ENCODE measurements at places on chromosomes 2 and 18. TPM values are rescaled to one million over a fixed set of nuclear protein-coding genes. Genes with fewer than 3 reads are reported as not detected.

The CYTIP gene
- polyA plus RNA-seq = 76.5 TPM

- DNase-seq = no peak
Observed at GRCh38 chr2:45342-46130, 769 bp downstream of the FAM110C start.

The CERKL gene
- polyA plus RNA-seq = 11.8 TPM

DNA sequence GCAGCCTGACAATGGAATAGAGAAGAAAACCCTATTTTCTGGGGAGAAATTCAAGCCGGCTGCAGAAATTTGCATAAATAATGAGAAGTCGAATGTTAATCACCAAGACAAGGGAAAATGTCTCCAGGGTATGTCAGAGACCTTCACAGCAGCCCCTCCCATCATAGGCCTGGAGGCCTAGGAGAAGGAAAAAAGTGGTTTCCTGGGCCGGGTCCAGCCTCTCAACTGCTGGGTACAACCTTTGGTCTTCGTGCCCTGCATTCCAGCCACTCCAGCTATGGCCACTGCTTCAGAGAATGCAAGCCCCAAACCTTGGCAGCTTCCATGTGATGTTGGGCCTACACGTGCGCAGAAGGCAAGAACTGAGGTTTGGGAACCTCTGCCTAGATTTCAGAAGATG, 6.0 kb upstream of the SCRN3 start:
- no peak for DNase-seq

DNA sequence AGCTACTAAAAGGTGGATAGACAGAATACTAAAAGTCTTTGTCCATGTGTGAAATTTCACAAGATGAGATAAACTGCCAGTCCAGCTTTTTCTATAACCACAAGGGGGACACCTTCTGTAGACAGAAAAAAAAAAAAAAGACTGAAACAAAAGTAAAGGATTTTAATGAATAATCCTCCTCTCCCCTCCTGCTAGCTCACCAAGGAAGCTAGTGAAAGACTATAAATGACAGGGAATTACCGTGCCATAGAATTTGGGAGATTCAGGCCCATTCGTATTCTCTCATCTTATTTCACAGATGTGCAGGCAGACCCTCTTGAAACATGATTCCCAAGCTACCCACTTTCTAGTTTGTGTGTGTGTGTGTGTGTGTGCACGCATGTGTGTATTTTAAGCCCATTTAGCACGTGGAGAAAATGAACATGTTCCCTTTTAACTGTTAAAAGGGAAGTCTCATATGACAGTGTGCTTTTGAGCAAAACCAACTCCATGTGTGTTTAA, 36.3 kb upstream of the SLC8A1 start:
- DNase-seq = no peak

DNA sequence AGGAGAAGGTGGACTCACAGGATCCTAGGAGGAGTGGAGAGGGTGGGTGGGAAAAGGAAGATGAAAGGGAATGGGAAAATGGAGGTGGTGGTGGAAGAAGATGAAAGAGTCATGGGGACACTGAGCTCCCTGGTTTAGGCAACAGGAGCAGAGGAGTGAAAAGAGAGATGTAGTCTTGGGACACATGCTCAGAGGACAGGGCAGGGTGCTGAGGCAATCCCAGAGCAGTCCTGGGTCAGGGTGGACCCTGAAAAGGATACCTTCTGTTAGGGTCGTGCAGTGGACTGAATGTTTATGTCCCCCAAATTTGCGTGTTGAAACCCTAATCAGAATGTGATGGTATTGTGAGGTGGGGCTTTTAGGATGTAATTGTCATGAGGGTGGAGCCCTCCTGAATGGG, 37.9 kb downstream of the SUCLG1 start:
- no peak for DNase-seq

The TXNDC2 gene
- polyA plus RNA-seq = not detected

DNA sequence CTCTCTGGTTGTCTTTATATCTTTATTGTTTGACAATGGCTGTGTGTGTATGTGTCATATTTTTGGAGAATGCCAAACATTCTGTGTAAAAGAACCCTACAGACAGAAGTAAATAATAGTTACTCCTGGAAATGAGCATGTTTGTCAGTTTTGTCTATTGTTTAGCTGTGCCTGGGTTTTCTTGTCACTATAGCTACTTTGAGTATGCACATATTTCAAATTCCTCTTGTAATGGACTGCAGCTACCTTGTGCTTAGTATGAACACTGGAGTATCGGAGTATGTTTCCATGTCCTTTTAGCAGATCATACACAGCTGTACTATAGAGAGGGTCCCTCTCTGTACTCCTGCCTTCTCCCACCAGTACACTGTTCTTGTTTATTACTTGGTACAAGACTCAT, 58.0 kb upstream of the DOCK10 start:
- no peak for DNase-seq

The CDH2 gene
- polyA plus RNA-seq = 0.22 TPM

- DNase-seq = no peak
Observed at GRCh38 chr2:177716484-177716883, 323.9 kb downstream of the AGPS start.

DNA sequence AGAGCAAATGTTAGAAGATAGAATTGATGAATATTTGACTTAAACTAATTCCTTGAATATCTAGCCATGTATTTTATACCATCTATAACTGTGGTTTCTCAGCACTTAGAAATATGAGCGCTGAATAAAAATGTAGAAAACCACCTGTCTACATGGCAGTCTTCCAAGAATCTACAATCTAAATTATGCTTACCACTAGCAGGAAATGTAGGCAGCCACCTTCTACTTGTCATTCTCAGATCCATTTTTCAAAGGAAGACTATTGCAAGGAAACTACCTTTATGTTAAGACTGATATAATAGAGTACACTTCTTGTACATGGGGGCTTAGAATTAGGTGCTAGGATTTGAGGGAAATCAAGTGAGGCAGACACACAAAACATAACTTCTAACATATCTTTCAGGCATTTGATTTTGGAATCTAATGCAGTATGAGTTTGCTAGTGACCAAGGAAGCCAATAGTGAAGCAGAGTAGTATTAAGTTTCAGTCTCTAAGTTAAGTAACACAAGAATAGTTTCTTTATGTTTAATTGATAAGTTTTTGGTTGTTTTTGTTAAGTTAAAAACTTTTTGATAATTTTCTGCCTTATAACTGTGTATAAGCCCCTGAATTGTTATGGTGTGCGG, 175.9 kb upstream of the ITGA4 start:
- no peak for DNase-seq

DNA sequence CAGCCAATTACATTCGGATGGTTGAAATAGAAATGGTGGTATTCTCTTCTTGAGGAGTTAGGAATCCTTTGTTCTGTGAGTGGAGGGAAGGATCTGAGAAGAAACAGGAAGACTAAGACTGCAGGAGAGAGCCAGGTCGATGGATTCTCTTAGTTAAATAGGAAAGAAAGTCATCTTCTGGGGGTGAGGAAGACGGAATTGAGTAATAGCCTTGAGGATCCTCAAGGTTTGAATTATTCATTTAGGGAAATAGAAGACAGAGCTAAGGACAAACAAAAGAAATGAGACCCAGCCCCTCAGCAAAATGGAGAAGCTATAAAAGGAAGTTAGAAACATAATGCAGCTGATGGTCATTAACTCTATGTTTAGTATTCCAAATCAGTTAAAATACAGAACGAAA, 1.8 kb downstream of the LAPTM4A start:
- no peak for DNase-seq

DNA sequence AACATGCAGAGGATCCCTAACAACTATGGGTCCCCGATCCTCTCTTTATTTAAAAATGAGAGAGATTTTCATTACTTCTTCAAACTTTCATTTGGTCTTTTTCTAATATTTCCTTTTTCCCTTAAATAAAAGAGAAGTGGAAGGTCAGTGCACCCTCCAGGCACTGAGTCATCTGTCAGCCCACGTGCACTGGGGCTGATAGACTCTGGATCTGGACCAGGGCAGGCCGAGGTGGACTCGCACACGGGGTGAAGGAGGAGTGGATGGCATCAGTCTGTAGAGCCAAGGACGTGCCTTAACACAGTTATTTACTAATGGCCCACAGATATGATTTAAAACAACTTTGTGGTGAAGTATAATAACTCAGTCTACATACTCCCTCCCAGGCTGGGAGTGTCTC, 214.4 kb upstream of the TMEM200C start:
- no peak for DNase-seq

The STPG4 gene
- not detected for polyA plus RNA-seq

- no peak for DNase-seq
Observed at GRCh38 chr18:67540559-67540958, 24.0 kb upstream of the DSEL start.

- no peak for DNase-seq
Observed at GRCh38 chr2:239818086-239818485, 207.1 kb downstream of the NDUFA10 start.

The GTF2A1L gene
- polyA plus RNA-seq = not detected

DNA sequence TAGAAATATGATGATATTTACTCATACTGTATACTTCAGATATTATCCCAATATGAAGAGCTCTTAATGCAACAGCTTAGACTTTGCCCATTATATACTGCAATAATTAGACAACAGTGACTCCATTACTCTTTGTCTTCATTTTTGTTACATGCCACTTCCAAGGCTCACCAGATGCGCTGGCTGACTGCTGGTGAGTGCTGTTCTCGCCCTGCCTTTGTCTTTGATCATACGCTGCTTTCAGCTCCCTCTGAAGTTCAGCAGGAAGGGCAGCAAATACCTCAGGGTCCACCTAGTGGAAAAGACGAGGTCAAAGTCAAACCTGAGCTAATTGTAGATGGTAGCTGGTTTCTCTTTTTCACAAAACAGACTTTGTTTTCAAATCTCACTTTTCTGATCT, 66.3 kb downstream of the EIF5B start:
- DNase-seq = no peak

GRCh38 chr2:21270708-21271122, 146.9 kb downstream of the TDRD15 start:
- DNase-seq = no peak

GRCh38 chr2:34547900-34548299, 948.8 kb upstream of the FAM98A start:
- DNase-seq = no peak

DNA sequence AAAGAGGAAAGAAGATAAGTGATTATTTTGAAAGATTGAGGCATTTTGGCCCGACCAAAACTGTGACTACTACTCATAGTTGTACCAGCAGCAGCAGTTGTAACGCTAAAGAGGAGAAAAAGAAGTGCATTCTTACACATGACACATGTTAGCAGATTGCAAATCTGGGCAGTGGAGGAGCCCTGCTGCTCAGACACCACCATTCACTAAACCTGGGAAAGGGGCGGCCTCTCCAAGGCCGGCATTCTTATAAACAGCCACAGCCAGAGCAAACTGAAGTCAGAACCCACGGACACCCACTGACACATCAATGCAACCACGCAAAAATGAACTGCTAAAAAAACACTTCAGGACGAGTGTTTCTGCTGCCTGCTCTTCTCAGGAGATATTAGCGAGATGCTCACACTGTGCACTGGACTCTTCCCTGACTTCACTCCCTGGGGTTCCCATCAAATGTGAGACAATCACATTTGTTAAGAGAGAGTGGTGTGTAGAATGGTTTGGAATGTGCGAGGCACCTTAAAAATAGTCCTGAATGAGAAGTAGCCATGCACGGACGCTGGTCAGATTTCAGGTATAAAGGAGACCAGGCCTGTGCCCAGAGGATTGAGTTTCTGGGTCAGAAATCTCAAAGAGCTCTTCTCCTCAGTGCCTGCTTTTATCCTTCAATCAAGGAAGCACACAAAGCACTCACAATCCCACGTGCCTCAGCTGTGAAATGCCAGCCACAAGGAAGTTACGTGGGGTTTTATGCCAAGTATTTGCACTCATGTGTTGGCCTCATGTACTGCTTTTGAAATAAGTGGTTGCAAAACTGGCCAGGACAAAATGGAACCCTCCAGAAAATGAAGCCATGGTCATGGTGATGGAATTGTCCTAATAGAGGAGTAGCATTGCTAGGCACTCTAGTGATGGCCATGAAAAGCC, 83.4 kb downstream of the MTCL1 start:
- DNase-seq = no peak

GRCh38 chr2:64594226-64594989, 59.3 kb downstream of the SERTAD2 start:
- no peak for DNase-seq

The RNF152 gene
- not detected for polyA plus RNA-seq

DNA sequence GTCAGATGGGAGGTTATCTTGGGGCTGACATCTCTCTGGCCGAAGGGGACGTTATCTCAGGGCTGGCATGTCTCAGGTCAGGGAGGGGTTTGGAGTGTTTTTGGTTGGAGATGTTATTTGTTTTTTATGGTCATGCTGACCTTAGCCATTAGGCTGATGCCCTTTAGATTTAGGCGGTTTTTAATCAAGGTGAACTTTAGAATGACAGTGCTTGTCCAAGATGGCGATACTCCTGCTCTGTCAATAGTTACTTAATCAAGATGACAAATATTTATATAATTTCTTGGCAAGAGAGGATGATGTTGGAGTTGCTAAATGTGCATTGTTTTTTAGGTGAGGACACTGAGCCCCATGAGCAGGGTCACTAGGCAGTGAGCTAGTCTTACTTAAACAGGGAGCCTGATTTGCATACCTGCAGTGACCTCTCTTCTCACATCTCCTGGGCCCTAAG, 34.5 kb downstream of the MERTK start:
- no peak for DNase-seq

The STAMBP gene
- 82.2 TPM for polyA plus RNA-seq

DNA sequence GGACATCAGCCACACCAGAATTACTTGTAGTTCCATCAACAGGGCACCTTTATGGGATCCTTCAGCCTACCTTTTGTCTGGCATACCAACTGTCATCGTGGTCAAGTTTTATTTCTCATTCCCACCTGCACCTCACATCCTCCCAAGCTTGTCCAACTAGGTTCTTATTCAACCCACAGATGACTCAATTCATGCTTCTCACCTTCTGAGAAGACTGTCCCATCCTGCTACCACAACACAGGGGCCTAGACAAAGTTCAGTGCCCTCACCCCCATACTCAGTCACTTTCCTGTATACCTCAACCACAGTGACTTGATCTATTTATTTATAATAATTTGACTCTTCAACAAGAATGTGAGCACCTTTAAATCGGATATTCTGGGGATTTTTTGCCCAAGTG, 114.4 kb upstream of the ACVR1C start:
- DNase-seq = peak; percentile 41

The NPAS2 gene
- polyA plus RNA-seq = not detected

The RAB31 gene
- 21.3 TPM for polyA plus RNA-seq

The HSPE1 gene
- 1,077 TPM for polyA plus RNA-seq

GRCh38 chr2:106192752-106193689, 1.1 kb downstream of the UXS1 start:
- peak; percentile 47 for DNase-seq

- DNase-seq = peak; percentile 49
Observed at GRCh38 chr2:160266037-160266551, 66.0 kb upstream of the ITGB6 start.

DNA sequence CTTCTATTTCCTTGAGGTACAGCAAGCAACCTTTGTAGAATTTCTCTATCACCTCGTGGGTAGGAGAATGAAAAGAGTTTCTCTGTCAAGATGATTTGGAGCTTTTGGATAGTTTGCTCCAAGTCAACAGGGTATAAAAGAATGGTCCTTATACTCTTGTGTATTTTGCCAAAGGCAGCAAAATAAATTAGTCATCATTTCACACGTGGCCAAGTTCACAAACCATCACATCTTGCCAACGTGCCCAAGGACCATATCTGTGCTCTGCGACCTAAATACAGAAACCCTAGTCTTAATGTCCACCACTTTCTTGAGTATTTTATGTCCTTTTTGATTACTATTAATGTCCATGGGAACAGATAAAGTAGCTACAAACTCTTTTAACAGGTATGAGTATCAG, 262.9 kb downstream of the AFF3 start:
- no peak for DNase-seq

- no peak for DNase-seq
Observed at GRCh38 chr2:54259413-54260240, 3.6 kb upstream of the TSPYL6 start.

- peak; percentile 95 for DNase-seq
Observed at GRCh38 chr2:62306751-62307468, 111.0 kb downstream of the B3GNT2 start.

The LRRTM4 gene
- polyA plus RNA-seq = not detected

The GALNT13 gene
- polyA plus RNA-seq = not detected
